ENCODE measurements at places on chromosomes 7 and 10.

- DNase-seq = no peak
Measured at GRCh38 chr7:138622841-138623240, 78.3 kb downstream of the SVOPL start.

- peak; percentile 60 for DNase-seq
Measured at GRCh38 chr10:33618196-33618595, 283.7 kb upstream of the NRP1 start.

DNA sequence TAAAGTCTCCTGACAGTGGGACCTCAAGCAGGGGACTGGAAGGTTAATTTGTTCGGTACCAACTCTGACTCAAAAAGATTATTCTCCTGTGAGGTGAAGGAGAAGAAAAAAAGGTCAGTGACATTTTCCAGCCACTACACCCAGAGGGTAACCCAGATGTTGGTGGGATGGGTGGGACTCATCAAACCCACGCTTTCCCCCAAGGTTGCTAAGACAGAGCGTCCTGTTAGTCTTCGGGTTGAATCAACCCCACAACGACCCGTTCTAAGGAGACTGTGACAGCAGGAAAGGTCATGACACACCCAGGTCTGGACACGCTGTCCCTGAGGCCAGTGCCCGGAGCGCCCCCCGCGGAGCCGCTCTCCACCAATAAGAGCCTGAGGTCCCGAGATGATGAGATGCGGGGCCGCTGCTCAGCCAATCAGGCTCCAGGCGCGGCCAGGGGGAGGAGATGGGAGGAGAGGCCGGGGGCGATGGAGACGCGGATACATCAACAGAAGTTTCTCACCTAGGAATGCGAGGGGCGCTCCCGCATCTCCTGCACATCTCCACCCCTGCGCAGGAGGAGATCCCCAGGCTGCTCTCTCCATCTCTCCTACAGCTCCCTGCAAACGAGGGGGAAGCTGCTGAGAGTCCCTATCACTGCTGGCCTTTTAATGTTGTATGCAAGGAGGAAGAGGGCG is at the start of gene WNT16:
Gene WNT16 (plus strand): TSS at position 493 of the 683 bp plus-strand sequence. CDS start 293 bp downstream, outside the sequence.
- no peak for DNase-seq

DNA sequence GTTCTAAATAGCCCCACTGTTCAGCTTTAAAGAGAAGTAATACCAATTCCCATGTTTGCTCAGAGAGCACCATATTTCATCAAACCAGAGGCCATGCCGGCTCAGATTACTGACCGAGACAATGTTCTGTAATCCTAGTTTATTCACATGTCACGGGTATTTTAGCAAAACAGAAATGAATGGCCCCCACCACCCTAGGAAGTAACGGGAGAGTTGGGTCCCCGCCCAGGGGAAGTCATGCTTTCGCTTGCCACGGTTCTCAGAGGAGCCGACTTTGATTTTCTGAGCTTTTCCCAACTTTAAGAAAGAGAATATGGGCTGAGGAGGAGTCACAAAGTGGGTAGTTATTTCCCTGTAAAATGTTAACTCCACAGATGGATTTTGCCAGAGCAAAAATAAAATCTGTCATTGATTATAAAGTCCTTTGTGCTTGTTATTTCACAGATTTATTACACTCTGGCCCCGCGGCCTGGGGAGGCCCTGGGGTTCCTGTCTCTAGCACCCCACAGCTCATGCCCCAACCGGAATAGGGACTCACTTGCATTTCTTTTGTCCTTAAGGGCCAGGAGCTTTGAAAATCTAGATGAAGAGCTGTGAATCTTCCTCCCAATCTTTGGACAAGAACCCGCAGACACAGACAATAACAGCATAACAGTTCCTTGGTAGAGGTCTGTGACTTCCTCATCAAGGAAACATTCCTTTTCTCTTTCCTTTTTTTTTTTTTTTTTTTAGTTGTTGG is 3.7 kb upstream of the GDF10 start:
- no peak for DNase-seq

DNA sequence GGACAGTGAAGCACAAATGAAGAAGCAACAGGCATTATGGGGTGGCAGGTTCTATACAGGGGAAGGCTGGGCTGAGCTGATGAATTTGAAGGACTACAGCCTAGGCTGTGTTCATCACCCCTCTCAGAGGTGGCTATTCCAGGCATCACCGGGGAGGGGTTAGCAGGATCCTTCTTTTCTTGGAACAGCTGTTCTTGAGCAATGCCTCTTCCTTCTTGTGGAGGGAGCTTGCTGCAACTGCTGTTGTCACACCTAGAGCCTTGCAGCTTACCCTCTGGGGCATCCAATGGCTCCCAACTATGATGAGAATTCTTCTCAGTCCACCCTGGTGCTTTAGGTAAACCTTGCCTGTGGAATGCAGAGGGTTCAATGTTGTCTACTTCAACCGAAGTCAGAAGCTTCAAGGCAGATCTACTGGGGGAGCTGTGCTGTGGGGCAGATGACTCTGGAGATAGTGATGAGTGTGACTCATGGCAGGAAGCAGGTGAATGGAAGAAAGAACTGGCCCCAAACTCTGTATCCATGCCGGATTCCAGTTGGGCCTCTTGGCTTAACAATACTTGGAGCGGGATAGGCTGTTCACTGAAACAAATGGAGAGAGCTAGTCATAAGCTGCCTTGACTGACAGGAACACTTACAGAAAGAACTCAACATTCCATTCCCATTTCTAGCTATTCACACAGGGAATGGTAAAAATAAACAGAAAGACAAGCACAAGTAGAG is 21.5 kb upstream of the PPP3CB start:
- no peak for DNase-seq

GRCh38 chr7:44678471-44679179 is 70.0 kb upstream of the ZMIZ2 start:
- DNase-seq = peak; percentile 66

DNA sequence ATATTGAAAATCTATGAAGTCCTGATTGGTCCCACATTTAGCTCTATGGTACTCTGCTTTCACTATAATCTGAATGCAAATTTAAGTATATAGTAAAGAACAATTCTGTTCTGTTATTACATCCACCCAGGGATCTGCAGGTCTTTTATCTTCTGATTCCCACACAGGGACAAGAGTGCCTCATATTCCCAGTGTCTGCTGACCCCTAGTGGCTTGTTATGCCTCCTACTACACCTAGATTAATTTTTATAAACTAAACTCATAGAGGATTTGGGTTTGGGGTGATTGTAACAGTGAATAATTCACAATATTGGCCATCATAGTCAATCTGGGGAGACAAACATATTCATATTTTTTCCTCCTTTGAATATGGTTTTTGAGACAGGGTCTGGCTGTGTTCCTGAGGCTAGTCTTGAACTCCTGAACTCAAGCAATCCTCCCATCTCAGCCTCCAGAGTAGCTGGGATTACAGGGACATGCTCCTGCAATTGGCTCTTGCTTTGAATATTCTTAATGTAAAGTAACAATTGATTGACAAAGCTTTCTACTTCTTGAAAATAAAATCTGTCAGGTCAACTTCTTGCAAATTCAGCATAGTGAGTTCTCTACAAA is 282.1 kb downstream of the KCND2 start:
- peak; percentile 70 for DNase-seq

DNA sequence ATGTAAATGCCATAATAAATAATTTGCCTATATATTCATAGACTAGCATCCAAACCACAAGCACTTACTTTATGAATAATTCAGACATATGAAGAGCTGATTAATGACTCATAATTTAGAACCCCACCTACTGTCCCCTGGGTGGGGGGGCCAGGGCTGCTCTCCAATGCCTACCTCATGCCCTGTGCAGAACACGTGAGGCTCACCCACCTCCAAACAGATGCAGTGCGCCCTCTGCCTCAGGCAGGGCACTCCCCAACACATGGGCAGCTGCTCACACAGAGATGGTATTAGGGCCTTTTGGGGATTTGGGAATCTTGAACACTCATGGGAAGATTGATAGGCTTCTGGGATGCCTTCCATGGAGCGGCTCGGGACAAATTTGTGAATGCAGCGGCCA is 75.1 kb upstream of the INSIG1 start:
- DNase-seq = no peak

DNA sequence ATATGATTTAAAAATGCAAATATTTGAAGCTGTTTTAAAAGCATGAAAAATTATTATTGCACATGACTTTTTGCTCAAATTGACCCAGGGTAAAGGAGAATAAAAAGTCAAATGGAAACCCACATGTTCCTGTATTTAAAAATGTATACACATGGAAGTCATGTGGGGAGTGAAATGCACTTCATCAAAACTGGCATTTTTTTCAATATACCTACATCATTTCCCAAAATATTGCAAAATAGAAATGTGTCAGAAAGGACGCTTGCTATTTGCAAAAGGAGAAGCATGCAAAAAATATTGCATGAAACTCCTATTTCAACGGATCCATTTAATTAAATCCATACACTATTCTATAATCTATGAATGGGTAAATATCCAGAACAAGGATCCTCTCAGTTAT is 117.0 kb downstream of the POU6F2 start:
- no peak for DNase-seq

DNA sequence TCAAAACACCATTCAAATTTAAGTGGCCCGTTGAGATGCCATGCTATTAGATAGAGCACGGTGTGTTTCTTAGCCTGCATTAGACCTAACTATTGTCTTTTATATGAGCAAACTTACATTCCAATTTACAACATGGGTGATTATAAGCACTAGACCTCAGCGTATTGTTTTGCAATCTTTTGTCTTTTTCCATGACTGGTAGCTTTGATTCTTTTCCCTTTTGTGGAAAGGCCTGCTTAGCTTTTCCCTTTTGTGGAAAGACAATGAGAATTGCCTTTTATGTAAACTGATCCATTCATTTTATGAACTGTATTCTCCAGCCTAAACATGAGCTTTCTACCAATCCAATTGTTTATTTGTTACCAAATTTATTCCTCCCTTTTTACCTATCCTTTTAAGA is 823.1 kb downstream of the CCSER2 start:
- no peak for DNase-seq

DNA sequence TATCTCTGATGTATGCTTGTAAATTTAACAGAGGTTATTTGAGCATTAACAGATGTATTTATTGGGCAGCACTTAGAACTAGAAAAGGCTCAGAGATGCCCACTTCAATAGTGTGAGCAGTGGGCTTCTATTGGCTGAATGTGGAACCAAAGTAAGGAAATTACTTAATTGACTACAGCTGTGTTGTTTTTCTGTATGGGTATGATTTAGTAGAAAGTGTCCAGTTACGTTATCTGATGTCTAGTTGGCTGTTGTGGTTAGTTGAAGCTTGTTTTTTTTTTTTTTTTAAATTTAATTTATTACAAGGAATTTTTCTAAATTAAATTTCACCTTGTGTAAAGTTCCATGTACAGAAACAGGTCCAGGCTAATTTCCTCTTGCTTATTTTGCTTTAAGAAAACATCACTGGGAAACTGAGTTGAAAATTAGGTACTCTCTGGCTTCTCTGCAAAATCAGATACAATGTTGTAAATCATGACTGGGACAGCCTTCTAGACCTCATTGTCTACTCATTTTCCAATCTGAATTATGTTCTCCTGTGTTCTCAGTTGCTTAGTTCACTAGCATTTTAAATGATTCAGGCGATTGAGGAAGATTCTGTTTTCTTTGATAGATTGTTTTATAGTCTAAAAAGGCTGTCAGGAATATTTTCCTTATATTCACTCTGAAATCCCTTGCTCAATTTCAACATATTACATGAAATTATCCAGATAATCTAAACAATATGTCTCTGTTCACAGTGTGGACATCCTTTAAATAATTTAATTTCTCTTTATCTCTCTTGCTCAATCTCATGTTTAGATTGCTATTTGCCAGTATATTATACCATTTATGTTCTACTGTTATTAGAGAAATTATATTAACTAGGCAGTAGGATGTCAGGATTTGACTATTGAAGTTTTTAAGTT is 53.0 kb downstream of the PHF14 start:
- no peak for DNase-seq

- DNase-seq = peak; percentile 85
Measured at GRCh38 chr7:66099551-66100407, 14.9 kb upstream of the CRCP start.

- DNase-seq = no peak
Measured at GRCh38 chr10:129601737-129602136, 134.7 kb downstream of the MGMT start.

DNA sequence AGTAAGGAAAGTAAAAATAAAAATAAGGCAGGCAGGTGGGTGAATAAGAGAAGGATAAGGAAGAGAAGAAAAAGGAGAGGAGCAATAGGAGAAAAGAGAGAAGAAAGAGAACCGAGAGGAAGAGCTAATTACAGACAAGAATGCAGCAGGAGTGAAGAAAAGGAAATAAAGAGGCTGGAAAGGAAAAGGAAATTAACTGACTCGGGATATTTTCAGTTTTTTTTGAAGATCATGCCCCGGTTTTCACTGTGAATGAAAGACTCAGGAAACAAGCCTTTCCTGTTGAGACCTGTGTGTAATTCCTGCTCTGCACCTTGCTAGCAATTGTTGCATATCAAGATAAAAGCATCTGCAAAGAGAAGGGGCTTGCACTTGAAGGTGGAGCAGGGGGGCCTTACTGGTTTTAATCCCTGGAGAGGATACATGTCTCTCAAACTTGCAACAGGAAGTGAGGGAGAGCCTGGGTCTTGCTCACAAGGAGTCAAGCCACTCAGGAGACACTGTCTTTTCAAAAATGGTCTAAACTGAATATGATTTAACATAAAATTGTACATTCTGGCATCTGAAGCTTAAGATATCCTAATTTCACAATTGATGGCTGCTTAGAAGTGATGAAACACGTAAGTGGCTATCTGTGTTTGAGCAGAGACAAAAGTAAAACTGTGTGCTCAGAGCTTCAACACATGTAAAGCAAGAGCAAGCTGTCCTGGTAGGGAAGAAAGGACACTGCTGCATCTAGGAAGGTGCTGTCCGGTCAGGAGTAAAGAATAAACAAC is 157.6 kb downstream of the FAM107B start:
- DNase-seq = peak; percentile 83

DNA sequence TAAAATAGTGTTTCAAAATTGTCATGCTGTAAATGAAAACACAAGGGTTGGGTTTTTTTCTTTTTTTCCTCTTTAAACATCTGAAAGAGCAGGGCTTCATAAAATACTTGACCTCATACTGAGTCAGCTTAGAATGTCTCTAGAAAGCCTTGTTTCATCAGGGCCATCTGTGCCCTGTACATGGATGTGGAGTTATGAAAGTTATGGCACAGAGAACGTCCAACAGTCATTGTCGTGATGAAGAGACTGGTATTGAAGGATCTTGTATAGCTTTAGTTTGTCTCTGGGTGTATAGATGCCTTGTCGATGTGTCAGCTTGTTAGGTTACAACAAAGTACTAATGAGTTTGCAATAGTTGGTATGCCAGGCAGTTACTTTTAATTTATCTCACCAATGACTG is 127.3 kb downstream of the FAM204A start:
- no peak for DNase-seq

GRCh38 chr10:13291061-13291460 is 8.8 kb downstream of the PHYH start:
- DNase-seq = no peak

GRCh38 chr7:22190736-22191135 is 166.2 kb downstream of the RAPGEF5 start:
- DNase-seq = no peak

- DNase-seq = no peak
Measured at GRCh38 chr10:61081301-61081700, 137.3 kb upstream of the RHOBTB1 start.

GRCh38 chr7:38321515-38321944 is 48.1 kb upstream of the TARP start:
- DNase-seq = peak; percentile 68

Measured in NB4 (cell line).